Esophagus squamous epithelium (tissue), 5 donors: ENCODE measurements at places on chromosomes 12 and 14.

DNA sequence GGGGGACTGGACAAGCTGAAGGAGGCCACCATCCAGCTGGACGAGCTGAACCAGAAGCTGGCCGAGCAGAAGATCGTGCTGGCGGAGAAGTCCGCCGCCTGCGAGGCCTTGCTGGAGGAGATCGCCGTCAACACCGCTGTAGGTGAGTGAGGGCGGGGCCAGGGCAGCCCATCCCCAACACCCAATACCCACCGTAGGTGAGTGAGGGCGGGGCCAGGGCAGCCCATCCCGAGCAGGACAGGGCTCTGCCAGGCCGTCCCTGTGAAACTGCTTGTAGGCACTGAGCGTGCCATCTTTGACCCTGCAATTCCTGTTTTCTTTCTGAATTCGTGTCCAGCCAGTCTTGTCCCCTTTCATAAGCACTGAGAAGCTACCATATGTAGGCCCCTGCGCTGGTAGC is 74.0 kb downstream of the CCDC92 start:
- H3K4me3 ChIP-seq: no peak overlapping the region
- H3K27ac ChIP-seq: no peak overlapping the region
- no peak for DNase-seq
- H3K4me1 ChIP-seq: no peaks in the 10 kb centered on the region
- H3K27me3 ChIP-seq: peaks cover 54% of the 10 kb centered on the region
- no peaks in the 10 kb centered on the region for H3K36me3 ChIP-seq

DNA sequence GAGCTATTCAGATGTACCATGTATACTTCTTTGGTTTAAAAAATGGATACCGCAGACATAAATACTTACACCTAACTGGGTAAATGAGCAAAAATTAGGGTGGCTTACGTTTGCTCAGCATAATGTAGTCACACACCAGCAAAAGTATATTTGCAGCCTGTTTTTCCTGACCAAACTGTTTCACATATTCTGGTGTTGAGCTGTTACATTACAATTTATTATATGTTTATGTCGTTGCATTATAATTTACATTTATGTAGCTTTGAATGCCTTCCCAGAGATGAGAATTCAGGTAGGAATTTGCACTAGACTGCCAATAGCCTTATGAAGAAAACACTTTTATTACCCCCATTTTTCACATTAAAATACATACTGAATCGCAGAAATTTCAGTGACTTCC is 183.3 kb downstream of the PTPRO start:
- no peak for DNase-seq
- H3K27me3 ChIP-seq: no peaks in the 10 kb centered on the region
- no peak overlapping the region for H3K4me3 ChIP-seq
- no peak overlapping the region for H3K27ac ChIP-seq
- no peaks in the 10 kb centered on the region for H3K4me1 ChIP-seq

DNA sequence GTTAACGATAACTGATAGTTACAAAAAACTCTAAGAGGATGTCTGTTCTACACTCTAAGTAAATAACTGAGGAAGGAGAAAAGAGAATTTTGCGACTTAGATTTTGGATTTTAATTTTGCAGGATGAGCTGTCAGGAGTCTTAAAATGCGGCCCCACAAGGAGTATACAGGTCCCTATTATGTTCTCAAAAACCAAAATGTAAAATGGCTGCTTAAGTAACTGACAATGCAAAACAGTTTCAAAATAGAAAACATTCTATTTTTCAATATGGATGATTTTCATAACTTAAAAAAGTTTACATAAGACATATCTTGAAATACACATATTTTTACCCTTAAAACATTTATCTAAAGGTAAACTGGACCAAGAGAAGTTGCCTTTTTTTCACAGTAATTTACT is 2.6 kb downstream of the CD69 start:
- H3K36me3 ChIP-seq: no peaks in the 10 kb centered on the region
- H3K27me3 ChIP-seq: no peaks in the 10 kb centered on the region
- no peaks in the 10 kb centered on the region for H3K4me1 ChIP-seq

GRCh38 chr14:94126419-94126677 is 3.1 kb downstream of the IFI27L2 start:
- H3K36me3 ChIP-seq: no peaks in the 10 kb centered on the region
- no peak overlapping the region for H3K4me3 ChIP-seq
- no peaks in the 10 kb centered on the region for H3K27me3 ChIP-seq
